COR-L47 (cell line): ENCODE measurements at places on chromosomes 1 and 21.
A peak's percentile ranks its signal among the peaks of the same experiment; 100 is the strongest.

GRCh38 chr1:198153804-198154203 is 3.0 kb upstream of the NEK7 start:
- DNase-seq = peak; percentile 14

DNA sequence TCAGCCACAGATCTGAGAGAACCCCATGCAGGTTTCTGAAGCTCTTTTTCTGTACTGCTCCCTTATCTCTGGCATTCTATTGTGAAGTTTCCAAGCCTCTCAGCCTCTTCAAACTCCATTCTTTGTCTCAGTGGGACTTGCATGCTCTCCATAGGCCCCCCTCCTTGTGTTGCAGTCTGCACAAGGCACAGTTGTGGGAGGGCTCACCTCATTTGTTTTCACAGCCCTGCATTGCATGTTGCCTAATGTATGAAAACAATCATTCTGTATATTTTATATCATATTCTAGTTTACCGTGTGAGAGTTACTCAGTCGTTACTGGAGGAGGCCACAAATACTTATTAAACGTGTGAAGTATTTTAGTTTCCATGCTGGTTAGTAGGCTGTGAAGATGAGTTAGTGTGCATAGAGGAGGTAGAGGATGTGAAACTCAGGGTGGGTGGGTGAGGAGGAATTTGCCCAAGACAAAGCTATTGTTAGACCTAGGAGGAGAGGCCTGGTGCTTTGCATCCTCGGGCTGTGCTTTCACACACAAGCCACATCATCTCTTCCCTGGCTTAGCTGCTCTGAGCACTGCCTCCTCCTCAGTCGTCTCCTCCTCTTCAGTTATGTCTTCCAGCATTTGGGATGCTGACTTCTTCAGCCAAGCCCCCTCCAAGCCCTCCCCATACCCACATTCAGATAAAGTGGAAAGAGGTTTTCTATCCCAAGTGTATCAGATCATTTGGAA is 7.8 kb upstream of the CHI3L2 start:
- DNase-seq = no peak

- no peak for DNase-seq
Measured at GRCh38 chr1:180805316-180805715, 107.4 kb upstream of the KIAA1614 start.

GRCh38 chr21:29308456-29308783 is 9.7 kb downstream of the BACH1 start:
- no peak for DNase-seq

DNA sequence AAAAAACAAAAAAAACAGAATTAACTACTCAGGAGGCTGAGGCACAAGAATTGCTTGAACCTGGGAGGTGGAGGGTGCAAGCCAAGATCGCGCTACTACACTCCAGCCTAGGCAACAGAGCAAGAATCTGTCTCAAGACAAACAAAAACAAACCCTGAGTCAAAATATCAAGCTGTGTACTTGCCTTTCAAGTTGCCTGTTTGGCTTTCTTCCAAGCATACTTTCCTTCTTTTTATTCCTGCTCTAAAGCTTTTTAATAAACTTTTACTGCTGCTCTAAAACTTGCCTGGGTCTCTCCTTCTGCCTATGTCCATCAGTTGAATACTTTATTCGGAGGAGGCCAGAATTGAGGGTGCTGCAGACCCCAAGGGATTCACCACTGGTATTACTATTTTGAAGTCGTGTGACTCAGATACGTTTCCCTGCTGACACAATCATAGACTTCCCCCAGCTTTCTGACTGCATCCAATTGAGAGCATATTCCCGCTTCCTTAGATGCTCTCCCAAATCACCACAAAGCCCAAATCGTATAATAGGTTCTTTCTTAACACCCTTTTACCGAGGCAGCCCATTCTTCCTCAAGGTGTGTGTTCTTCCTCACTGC is 3.5 kb upstream of the ACBD6 start:
- no peak for DNase-seq

DNA sequence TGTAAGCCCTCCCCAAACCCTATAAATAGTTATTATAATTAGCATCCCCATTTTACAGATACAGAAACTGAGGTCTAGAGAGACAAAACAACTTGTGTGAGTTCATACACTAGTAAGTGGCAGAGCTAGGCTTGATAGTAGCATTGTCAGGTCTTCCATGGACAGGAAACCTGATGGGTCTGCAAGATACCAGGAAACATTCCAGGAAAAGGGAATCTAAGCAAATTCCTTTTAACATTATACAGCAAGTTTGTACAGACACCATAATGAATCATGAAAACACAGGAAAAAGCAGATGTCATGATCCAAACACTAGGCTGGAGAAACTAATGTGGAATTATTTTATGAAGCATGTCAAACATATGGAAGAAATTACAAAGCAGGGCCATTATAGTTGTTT is 89.1 kb upstream of the KCNK2 start:
- no peak for DNase-seq

GRCh38 chr1:17507915-17508314 is 31.6 kb upstream of the ARHGEF10L start:
- no peak for DNase-seq

DNA sequence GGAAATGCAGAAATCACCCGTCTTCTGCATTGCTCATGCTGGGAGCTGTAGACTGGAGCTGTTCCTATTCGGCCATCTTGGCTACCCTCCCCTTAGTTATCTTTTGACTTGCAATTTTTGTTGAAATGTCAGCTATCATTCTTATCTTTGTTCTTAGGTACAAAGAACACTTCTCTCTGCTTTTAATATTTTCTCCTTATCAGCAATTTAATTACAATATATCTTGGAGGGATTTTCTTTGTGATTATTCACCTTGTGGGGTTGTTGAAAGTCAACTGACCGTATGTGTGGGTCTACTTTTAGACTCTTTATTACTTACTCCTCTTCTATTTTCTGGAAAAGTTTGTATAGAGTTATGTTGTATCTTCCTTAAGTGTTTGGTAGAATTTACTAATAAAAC is 43.1 kb upstream of the PKP1 start:
- DNase-seq = no peak

DNA sequence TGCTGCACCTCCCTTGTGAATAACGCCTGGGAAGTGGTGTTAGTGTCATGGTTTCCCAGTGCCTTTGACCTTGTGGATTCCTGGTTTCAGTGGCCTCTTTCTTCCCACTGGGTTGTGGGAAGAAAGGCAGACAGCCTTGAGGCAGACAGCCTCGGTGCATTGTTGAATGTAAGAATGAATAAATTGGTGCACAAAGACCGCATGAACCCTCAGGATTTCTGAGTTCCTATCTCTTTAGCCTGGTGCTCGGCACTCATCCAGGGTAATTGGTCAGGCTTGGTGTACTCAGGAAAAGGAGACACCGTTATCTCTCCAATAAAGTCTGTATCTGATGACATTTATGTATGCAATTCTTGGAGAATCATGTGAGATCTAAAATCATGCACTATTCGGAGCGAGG is 5.1 kb downstream of the ZNF362 start:
- DNase-seq = no peak

- no peak for DNase-seq
Measured at GRCh38 chr1:171751221-171751620, 9.4 kb upstream of the VAMP4 start.

GRCh38 chr1:181601186-181601950 is 118.1 kb downstream of the CACNA1E start:
- no peak for DNase-seq

GRCh38 chr1:191255354-191256054 is 777.8 kb upstream of the BRINP3 start:
- DNase-seq = no peak

- DNase-seq = no peak
Measured at GRCh38 chr1:174988539-174988938, 11.2 kb upstream of the CACYBP start.

DNA sequence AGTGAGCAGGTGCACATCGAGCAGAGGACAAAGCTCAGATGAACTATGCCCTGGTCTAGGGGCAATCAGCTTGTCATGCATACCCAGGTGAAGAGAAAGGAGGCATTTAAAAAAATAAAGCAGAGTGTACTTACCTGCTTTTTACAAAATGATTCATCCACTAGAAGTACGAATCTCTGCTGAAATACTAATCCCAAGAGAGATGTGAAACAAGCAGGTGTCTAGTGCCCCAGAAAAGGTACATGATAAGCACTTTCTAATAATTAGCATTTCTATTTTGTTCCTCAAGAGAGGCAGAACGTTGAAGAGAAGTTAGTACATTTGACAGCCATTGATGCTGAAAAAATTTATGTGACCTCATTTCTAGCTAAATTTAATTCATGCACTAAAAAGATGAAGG is 31.1 kb downstream of the CHODL start:
- no peak for DNase-seq

DNA sequence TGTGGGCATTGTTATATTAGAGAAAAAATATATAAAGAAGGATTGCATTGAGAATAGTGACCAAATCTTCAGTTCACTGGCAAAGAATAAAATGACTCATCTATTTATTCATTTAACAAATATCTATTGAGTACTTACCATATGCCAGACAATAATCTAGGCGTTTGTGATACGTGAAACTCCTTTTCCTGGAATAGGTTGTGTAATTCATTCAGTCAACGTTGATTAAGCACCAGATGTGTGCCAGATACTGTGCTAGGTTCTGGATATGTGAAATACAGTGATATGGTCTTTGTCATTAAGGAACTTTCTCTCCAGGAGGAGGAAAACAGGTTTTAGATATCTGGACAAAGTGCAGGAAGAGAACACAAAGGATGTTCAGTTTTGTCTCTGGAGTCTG is 344.5 kb downstream of the RWDD3 start:
- no peak for DNase-seq

DNA sequence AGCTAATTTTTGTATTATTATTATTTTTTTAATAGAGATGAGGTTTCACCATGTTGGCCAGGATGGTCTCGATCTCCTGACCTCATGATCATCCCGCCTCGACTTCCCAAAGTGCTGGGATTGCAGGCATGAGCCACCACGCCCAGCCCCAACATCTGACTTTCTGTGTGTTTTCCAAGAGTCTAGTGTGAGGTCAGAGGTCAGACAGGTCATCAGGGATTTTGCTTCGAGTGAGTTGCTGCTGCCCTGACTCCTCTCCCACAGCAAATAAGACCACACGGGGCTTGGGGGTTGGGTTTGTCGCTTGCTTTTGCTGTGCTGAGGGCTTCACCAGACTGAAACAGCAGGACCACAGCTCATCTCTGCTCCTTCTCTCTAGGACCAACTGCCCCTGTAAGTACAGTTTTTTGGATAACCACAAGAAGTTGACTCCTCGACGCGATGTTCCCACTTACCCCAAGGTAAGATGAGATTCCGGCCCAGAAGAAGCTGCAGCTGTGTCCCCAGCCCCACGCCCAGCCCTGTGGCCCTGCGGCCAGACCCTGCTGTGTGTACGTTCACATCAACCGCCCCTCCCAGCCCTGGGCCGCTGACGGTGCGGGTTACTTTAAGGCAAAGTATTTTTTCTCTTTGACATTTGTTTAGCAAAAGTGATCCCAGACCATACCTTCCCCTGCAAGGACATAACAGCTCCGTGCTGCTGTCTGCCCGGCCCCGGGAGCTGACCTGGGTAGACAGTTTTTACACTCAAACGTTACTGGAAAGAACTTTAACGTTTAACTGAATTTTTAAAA is 97.5 kb downstream of the PDE9A start:
- DNase-seq = no peak

DNA sequence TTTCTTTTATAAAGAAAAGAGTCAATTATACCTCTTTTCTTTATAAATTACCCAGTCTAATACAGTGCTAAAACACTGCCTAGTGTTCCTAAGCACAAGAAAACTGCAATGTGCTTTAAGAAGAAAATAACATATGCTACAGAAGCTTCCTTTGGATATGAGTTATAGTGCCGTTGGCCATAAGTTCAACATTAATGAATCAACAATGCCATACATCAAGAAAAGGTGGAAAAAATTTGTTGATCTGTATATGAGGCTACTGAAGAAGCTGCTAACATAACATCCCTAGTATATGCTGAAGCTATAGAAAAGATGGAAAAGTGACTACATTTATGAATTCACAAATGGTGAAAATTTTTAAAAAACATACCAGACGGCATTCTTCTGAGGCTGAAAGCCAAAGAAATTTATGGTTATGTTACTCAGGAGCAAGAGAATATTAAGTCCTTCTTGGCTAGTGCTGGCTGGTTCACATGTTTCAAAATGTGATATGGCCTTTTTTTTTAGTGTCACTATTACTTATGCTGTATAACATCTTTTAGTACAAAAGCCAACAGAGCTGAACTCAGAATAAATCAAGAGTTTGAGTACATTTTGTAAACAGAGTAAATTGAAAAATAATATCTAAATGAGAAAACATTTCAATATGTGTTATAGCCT is 743.2 kb upstream of the RGS18 start:
- no peak for DNase-seq

DNA sequence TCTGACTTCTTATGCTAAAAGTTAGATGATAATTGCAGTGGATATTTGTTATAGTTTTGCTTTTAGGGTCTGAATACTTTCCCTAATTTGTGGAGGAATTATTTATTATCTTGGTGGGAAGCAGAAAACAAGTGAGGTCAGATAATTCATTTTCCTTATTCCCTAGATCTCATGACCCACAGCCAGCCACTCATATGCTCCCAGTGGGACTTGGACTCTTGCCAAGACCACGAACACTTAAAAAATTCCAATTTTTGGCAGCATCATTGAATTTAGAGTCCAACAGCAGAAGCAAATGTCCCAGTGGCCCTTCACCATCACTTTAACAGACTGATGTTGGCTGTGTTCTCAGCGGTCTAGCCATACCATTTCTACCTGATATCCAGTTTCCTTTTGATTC is 204.2 kb downstream of the HMCN1 start:
- no peak for DNase-seq

DNA sequence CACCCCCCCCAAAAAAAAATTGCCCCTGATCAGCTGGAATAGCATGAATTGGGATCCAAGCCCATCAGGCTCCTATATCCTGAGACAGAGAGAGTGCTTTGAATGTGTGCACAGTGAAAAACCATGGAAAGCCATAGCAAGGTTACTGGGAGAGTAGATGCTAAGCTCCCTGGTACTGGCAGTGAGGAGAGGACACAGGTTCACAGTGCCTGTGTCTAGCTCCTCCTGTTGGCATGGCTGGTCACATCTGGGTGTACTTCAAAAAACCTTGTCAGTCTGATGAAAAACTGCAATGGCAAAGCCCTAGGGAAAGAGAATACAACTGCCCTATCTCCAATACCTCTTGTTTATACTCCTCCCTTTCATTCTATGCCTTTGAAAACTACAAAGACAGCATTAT is 12.9 kb downstream of the COPA start:
- no peak for DNase-seq

DNA sequence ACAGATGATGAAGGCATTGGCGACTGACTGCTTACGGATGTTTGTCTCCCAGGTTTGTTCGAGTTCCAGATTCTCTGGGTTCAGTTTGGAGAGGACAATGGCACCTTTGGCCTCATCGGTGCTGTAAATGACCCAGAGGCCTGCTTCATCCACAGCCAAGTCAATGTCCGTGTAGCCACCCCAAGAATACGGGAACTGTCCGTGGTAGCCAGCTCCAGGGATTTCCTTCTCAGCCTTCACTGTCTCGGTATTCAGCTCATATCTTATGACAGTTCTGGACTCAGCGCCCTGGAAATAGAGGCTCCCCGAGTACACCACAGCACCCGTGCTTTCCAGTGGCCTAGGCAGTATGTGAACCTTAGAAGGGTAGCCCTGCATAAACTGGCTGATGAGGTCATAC is 14.1 kb downstream of the MYOCOS start:
- no peak for DNase-seq

- DNase-seq = no peak
Measured at GRCh38 chr1:30465096-30465495, 258.3 kb downstream of the MATN1 start.

- DNase-seq = no peak
Measured at GRCh38 chr21:25732091-25732760, 2.5 kb downstream of the ATP5PF start.

- DNase-seq = no peak
Measured at GRCh38 chr1:158058237-158058985, 65.0 kb downstream of the KIRREL1 start.

- DNase-seq = no peak
Measured at GRCh38 chr1:50423670-50424000, 392 bp upstream of the DMRTA2 start.
